CD4-positive, alpha-beta T cell treated with Interleukin-15 for 1 hour (primary cell): ENCODE measurements at places on chromosomes 3 and 15.

- DNase-seq = peak; percentile 81
These were observed 297.3 kb upstream of the PROK2 start for GRCh38 chr3:72082186-72082715.

DNA sequence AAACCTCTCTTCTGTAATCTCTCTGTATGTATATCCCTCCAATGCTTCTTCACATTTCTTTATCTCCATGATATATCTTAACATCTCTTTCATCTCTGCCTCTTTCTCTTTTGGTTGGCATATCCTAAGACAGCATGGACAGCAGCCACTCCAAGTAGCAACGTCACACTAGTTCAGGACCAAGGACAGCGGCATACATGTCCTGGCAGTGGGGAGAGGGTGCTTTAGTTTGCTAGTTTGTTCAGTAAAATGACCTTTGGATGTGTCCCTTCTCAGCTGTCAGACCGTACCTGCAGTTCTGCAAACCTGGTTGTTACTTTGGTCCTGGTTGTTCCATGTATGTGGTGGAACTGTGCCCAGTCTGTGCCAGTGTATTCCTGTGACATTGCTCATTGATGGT, 225.6 kb upstream of the ROPN1 start:
- no peak for DNase-seq

DNA sequence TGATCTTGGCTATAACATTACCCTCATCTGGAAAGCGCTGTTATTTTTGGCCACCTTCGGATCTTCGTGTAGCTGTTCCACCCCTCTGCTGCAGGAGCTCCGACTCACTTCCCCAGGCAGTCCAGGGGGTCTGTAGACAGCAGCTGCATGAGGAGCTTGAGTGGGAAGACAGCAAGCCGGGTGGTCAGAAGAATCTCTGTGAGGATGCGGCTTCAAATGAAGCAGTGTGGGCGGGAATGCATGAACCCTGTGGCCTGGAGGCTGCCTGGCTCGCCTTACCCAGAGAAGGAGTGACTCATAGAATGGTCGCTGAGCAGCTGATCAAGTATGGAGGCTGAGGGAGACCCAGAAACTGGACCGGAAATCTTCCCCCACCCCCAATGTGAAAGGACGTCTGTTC, 45.2 kb upstream of the NR2F2 start:
- no peak for DNase-seq

- DNase-seq = no peak
These were observed 139.3 kb upstream of the HES1 start for GRCh38 chr3:193996641-193997089.

DNA sequence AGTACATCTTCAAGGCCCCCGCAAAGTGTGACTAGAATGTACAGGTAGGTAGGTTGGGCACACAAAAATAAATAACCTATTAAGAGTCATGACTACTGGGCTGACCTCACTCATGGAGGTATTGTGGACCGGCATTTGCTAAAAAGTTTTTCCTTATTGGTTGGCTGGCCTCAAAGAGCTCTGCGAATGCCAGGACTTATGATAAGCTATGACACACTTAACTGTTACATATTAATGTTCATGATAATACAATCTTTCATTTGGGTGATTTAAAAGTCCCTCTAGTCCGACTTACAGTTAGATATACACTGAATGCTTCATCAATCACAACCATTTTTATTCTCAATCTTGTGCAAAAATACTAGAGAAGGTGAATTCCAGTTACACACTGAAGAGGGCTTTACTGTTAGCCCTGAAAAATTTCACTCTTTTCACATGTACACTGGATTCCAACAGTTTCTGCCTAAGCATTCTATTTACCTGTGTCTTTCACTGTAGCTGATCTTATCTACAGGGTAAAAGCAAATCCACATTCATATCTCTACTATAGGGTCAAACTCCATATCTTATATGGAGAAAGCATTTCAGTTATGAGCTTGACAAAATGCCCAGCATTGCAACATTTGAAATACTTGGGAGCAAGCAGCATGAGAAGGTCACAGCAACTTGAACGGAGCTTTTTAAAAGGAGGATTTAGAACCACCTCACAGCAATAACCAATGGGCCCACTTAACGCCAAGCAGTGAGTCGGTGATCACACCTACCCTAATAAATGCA, 329.1 kb downstream of the FOXP1 start:
- DNase-seq = no peak

- DNase-seq = no peak
These were observed 29.9 kb downstream of the CDAN1 start for GRCh38 chr15:42707068-42707467.

GRCh38 chr15:58164926-58165325, 26.7 kb downstream of the AQP9 start:
- no peak for DNase-seq

DNA sequence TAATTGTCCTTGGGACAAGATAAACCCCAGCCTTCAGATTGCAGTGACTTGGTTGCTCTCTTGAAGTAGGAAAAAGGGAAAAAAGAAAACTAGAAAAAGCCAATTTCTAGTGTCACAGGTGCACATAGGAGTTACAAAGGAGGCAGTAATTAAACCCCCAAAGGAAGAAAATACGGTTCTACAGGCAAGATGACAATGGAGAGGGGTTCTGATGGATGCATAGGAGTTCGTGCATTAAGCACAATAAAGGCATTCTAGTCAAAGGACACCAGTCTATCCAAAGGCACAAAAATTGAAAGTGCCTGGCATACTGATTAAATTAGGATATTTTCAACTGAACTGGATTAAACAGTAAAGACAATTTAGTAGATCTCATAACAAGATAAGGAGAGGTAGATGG, 31.6 kb upstream of the MTMR14 start:
- DNase-seq = no peak

GRCh38 chr15:42344763-42345162, 14.5 kb upstream of the CAPN3 start:
- no peak for DNase-seq

DNA sequence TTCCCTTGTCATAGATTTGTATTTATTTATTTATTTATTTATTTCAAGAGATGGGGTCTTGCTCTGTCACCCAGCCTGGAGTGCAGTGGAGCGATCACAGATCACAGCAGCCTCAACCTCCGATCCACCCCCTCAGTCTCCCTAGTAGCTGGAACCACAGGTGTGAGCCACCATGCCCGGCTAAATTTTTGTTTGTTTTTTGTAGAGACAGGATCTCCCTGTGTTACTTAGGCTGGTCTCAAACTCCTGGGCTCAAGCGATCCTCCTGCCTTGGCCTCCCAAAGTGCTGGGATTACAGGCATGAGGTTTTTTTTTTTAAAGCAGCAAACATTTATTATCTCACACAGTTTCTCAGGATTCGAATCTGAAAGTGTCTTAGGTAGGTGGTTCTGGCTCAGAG, 2.5 kb downstream of the TTBK2 start:
- no peak for DNase-seq

- no peak for DNase-seq
These were observed 21.9 kb upstream of the SLC30A4 start for GRCh38 chr15:45544266-45545023.

GRCh38 chr15:77695961-77696582, 63.4 kb upstream of the LINGO1 start:
- DNase-seq = no peak

DNA sequence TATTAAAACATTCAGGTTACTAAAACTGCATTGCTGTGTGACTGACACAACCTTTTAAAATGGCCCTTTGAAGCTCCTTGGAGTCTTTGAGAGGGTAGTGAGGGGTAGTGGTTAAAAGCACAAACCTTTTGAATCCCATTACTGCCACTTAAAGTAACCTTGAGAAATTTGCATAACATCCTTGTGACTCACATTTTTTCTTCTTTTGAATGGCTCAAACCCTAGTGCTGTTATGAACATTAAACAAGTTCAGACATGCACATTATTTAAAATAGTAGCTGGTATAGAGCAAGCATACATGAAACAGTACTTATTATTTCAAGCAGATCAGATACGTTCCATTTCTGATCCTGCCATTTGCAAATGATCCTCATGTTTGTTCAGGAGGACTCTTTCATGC, 3.7 kb upstream of the CLDN1 start:
- no peak for DNase-seq

DNA sequence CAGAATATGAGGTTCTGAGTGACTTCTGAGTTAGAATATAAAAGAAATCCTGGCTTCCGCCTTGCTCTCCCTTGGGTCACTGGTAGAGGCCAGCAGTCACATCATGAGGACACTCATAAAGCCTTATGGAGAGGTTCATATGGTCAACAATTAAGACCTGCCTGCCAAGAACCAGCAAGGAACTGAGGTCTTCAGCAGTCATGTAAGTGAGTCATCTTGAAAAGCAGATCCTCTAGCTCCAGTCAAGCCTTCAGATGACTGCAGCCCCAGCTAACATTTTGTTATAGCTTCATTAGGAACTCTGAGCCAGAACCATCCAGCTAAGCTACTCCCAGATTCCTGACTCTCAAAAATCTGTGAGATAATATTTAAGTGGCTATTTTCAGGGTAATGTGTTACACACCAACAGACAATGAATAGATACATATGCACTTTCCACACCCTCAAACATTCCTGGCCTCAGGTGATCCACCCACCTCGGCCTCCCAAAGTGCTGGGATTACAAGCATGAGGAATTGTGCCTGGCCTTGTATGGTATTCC, 447.2 kb downstream of the SHQ1 start:
- no peak for DNase-seq

GRCh38 chr15:40927495-40927872, 1.7 kb upstream of the DLL4 start:
- no peak for DNase-seq

GRCh38 chr15:60363903-60364611, 33.7 kb downstream of the ANXA2 start:
- DNase-seq = no peak

GRCh38 chr3:13121553-13122001, 48.3 kb upstream of the IQSEC1 start:
- no peak for DNase-seq

- no peak for DNase-seq
These were observed 152.3 kb downstream of the IGF1R start for GRCh38 chr15:98800437-98801233.

DNA sequence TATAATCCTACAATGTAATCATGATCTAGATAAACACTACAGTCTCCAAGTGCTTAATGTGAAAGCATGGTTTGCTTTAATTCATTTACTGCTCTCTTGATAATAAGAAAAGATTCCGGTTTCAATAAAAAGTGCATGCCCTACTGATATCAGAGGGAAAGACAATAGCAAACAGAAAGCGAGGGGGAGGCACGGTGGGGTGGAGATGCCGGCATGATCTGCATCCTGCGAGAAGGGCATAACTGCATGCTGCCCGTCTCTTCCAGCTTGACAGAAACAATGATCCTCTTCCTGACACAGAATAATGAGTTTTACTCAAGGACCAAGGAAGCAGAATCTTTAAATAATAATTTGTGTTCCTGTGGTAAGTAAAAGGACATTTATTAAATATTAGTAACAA, 51.7 kb downstream of the GOLIM4 start:
- DNase-seq = no peak

- no peak for DNase-seq
These were observed 1369.8 kb upstream of the GBE1 start for GRCh38 chr3:83131236-83131635.

DNA sequence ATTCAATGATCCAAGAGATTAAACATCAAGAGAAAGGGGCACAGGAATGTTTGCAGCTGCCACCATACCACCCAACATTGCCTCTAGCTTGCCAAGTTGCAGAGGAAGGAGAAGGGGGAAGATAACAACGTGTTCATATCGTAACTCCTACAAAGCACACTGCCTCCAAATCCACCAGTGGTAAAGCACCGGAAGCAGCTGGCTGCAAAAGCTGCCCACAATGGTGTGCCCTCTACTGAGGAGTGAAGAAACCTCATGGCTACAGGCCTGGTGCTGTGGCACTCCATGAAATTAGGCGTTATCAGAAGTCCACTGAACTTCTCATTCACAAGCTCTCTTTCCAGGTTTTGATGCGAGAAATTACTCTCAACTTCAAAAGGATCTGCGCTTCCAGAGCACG, 263.9 kb upstream of the STT3B start:
- DNase-seq = peak; percentile 20

- no peak for DNase-seq
These were observed 175.2 kb upstream of the ZPLD1 start for GRCh38 chr3:102259663-102260062.

GRCh38 chr3:89395456-89395855, 288.0 kb downstream of the EPHA3 start:
- DNase-seq = no peak

DNA sequence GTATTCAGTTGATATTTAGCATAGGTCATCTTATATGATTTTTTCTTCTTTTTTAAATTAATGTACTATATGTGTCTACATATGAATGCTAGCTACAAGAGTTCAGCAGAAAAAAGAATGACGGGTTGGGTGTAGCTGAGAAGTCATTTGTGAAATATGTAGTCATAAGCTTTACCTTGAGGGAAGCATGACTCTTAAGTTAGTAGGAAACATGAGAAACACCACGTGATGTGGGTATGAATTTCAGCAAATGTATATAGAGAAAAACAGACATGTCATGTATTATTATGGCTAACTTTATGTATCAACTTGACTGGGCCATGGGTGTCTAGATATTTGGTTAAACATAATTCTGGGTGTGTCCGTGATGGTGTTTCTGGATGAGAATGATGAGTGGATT, 125.0 kb downstream of the RAP2B start:
- no peak for DNase-seq

GRCh38 chr3:131082246-131082645, 55.6 kb downstream of the NEK11 start:
- no peak for DNase-seq

- DNase-seq = no peak
These were observed 98.2 kb downstream of the ZNF609 start for GRCh38 chr15:64558460-64559179.

GRCh38 chr3:149234671-149235245, 13.1 kb upstream of the CP start:
- no peak for DNase-seq

DNA sequence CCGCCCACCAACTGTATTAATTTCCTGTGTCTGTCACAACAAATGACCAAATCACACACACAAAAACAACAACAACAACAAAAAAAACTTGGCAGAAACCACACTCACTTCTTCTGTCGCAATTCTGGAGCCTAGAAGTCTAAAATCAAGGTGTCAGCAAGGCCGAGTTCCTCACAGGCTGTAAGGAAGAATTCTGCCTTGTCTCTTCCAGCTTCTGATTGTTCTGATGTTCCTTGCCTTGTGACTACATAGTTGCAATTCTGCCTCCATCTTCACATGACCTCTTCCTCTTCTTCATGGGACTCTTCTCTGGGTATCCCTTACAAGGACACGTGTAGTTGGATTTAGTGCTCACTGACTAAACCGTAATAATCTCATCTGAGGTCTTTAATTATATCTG, 61.4 kb downstream of the IL12A start:
- no peak for DNase-seq

- peak; percentile 32 for DNase-seq
These were observed 165.2 kb upstream of the UMPS start for GRCh38 chr3:124565013-124565412.
